ENCODE measurements at places on chromosomes 6 and 20.

DNA sequence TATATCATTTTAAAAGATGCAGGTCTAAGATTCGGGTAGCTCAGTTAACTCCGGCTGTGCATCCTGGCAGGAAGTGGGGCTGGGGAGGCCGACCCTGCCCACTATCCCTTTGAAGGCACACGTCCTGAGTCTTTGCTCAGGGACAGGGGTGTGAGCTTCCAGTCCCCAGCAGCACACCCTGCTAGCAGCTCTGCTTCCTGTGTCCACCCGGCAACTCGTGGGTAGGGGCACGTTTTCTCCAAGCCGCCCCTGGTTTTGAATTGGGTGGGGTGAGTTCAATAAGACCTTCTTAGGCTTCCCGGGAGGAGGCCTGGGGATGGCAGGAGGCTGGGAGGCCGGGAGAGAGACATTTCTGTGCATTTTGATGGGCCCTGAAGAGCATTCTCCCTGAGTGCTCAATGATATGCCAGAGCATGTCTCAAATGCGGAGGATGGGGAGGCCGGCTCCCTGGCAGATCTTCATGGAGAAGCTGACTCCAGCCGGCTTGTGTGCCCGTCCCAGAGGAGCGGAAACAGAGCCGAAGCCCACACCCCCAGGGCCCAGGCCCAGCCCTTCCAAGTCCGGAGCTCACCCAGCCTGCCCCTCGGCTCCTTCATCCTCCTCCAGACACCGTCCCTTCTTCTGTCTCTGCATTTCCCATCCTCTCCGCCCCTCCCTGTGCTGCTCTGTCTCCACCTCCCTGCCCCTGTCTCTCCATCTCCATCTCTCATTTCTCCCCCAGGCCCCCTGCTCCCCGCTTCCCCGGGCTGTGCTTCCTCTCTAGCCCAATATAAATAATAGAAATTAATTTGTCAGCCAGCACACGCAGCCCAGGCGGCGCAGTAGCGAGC, 36.3 kb upstream of the ZFAND3 start:
- no peak for DNase-seq

- no peak for DNase-seq
These were observed 116.3 kb downstream of the ANKRD60 start for GRCh38 chr20:58112017-58112781.

- no peak for DNase-seq
These were observed 320.1 kb downstream of the ESR1 start for GRCh38 chr6:152127432-152128165.

- no peak for DNase-seq
These were observed 31.2 kb downstream of the FRK start for GRCh38 chr6:116029535-116029934.
